Muscle of arm (tissue), 14 donors: ENCODE measurements at places on chromosomes 5 and 9. TPM values are rescaled to one million over a fixed set of nuclear protein-coding genes. Genes with fewer than 3 reads are reported as not detected.

GRCh38 chr5:5592541-5592940 lies 170.1 kb downstream of the ICE1 start:
- DNase-seq, result no peak

GRCh38 chr5:6494939-6495338 lies 46.3 kb downstream of the UBE2QL1 start:
- no peak for DNase-seq

DNA sequence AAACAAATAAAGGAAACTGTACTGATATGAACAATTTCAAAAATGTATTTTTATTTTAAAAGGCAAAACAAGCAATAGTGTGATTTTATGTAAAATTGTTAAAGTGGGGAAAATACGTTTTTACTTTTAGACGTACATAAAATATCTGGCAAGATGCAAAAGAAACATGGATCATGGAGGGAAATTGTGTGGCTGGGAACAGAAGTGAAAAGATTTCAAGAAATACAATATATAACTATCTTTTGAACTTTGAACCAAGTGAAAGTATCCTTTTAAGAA lies 1.5 kb upstream of the ZNF367 start:
- no peak for DNase-seq

CYLC2 gene
- not detected for polyA plus RNA-seq
